ENCODE measurements at places on chromosomes 12 and 14.

DNA sequence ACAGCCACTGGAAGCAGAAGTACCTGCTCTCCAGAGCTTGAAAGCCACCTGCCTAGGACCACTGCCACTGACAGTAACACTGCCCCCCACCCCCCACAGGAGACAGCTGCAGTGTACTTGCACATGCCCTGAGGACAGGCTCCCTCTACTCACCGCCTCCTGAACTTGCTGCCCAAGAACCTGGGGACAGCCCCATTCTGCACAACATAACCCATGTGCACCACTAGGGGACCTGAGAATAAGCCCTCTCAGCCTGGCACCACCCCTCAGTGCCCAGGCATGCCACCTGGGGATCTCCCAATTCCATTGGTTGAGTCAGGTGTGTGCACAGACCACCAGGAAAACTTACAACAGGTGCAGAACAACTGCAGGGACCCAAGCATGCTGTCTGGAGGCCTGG is 67.1 kb upstream of the KIF21A start:
- no peak for DNase-seq

DNA sequence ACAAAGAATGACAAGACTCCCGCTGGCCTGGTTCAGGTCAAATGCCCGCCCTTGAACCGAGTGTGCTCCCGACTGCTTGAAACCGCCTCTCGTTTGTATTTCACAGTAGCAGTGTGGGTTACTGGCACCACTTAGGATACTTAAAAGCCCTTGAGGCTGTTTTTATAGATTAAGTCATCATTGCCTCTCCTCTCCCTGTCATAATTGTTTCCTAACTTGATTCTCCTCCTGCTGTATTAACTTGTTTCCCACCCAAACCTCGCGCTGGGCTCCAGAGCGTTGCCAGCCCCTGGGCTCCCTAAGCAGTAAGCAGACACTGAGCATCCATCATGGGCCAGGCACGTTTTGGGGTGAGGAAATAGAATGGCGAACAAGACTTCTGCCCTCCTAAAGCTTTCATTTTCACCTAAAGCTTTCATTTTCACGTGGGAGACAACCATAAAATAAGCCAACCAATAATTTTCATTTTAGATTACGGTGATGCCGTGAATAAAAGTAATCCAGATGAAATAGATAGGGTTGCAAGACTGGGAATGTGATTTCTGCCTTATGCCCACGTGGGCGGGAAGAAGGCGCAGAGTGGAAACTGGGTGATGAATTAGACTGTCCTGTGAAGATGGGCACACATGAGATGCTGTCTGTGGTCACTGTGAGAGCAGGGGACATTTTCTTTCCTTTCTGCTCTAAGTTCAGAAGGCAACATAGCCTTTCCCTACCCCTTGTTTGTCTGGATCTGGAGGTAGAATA is 97.5 kb downstream of the PPP2R5C start:
- no peak for DNase-seq

GRCh38 chr14:44316647-44317440 is 190.2 kb downstream of the FSCB start:
- peak; percentile 97 for DNase-seq

DNA sequence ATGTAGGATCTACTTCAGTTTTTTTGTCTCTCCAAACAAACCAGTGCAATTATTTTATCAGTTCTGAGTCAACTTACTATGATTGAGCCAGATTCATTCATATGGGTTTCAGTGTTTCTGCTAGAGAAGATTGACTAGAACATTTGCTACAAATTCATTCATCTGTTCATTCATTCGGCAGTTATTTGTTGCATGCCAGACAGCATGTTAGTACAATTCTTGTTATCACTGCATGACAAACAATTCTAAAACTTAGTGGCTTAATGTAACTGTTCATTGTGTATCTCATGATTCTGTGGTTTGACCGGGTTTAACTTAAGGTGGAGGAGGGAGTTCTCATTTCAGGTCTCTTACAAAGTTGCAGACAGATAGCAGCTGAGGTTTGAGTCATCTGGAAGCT is 52.3 kb downstream of the POLR3B start:
- no peak for DNase-seq

- no peak for DNase-seq
Measured at GRCh38 chr12:85367936-85368335, 87.9 kb downstream of the ALX1 start.

DNA sequence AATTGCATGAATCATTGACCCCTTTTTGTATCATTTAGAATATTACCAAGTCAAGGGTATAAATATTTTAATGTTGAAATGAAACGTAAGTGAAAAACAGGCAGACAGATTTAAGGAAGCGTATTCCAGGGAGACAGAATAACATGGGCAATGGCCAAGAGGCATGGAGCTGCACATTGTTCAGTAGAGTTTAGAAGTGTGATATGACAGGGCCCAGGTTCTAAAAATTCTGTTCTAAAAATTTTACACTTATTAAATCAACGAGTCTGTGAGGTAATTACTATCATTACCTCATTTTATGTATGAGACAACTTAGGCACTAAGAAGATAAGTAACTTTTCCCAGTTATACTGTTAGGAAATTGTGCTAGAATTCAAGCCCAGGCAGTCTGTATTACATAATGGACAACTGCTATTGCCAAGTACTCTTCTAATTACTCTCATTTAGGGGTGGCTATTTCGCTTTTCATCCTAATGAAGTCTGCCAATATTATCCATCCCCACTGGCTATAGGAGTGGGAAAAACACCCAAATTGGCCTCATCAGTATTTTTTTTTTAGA is 103.2 kb upstream of the NAV3 start:
- no peak for DNase-seq

All from renal cortical epithelial cell (primary cell).